Stimulated activated CD4-positive, alpha-beta T cell treated with anti-CD3 and anti-CD28 coated beads, Interleukin-15, amount 100 ng/mL, for 1 hour (primary cell): ENCODE measurements at places on chromosomes 6 and 20.

DNA sequence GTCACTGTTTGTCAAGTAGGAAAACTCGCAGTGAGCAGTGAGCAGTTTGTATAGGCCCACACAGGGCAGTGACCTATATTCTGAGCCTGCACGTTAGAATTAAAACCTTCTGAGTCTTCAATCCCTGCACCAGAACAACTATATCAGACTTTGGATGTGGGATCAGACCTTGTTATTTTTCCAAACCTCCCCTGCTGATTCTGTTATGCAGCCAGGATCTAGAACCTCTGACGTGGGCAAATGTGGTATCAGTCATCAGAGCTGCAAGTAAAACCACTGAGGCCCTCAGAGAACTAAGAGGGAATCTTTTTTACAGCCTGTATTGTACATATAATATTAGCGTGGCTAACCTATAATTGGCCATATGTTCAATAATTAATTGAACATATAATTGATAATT is 32.0 kb upstream of the AKAP7 start:
- no peak for DNase-seq

DNA sequence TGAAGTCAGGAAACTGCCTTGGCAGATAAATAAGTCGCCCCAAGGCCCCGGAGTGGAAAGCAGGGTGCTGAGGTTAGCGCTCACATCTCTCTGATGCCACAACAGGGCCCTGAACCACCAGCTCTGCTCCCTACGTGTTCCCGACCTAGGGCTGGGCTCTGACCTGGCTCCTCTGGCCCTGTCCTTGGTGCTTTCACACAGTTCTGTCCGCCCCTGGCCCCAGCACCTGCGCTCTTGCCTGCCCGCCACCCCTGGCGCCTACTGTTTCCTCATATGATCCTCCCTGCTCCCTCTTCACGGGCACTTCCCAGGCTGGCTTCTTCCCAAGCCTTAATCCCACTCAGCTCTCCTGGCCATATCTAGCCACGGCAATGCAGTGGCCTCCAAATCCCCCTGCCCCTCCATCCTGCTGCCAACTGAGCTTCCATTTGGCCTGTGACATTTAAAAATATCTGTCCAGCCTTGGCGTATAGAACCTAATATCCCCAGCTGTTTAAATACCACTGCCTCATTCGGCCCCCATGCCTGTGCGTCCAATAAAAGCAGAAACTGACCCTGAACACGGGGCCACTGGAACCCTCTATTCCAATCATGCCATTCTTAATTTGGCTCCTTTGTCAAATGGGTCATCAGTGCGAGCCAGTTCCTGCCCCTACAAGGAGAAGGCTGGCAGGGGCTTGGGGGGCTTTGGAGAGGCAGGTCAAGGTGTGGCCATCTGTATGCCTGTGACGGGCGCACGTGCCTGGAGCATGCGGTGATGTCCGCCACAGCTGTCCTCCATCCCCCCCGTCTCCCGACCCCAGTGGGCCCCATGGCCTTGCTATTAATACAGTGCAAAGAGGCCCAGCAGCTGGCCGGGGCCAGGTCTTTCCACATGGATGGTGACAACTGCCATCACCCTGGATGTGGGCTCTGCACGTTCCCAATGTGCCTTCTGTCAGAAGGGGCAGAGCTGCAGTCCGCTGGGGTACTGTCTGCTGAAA is 27.7 kb downstream of the GNAS-AS1 start:
- no peak for DNase-seq

DNA sequence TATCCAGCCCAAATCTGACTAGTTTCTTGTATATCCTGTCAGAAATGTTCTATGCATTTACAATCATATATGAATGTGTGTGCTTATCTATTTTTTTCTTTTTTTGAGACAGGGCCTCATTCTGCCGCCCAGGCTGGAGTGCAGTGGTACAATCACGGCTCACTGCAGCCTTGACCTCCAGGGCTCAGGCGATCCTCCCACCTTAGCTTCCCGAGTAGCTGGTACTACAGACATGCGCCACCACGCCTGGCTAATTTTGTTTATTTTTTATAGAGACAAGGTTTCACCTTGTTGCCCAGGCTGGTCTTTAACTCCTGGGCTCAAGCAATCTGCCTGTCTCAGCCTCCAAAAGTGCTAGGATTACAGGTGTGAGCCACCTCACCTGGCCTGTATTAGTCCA is 3.0 kb upstream of the RAB44 start:
- DNase-seq = no peak

GRCh38 chr6:168355716-168356522 is 36.3 kb upstream of the DACT2 start:
- DNase-seq = no peak

GRCh38 chr6:27706431-27706830 is 205.8 kb downstream of the OR2B2 start:
- DNase-seq = no peak

DNA sequence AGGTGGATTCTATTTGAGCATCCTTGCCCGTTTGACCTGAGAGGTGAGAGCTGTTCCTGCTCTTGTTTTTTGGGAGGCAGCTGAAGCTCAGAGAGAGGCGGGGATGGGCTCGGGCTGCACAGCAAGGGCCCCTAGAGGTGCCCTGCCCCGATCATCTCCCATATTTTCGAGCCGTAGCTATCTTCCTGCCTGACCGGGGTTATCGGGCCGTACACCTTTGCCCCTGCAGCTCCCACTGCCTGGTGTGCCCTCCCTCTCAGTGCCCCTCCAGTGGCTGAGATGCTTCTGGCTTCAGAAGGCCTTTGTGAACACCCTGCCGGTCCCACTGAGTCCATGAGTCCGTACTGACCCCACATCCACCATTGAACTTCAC is 6.7 kb downstream of the SRC start:
- no peak for DNase-seq
